DMS 273 treated with DMSO at 0.1 percent for 48 hours (cell line): ENCODE measurements at places on chromosomes 3 and 15.

DNA sequence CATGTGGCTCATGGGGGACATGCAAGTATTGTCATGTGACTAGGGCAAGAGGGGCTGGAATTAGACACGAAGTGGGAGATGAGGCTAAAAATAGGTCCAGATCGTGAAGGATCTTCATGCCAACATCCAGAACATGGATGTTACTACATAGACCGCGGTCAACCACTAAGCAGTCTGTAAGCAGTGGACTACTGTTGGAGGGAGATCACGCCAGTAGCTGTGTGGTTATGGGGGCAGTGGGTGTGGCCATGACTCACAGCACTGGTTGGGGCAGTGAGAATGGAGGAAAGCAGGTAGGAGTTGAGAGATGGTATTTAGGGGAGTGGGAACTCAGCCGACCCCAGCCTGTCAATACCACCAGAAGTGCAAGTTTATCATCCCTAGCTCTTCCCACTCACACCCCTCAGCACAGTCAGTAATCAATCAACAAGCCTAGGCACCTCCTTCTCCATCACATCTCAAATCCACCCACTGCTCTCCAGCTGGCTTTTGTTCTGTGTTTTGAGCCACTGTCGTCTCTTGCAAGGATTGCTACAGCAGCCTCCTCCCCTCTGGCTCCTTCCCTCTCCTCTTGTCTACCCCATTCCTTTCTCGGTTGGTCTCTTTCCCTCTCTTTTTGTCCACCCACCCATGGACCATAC lies 107.2 kb upstream of the ABHD17C start:
- DNase-seq = no peak

- no peak for DNase-seq
These were observed 406 bp upstream of the RASA2 start for GRCh38 chr3:141486496-141486745.

- DNase-seq = no peak
These were observed 50.8 kb upstream of the CTNNB1 start for GRCh38 chr3:41148478-41148877.

- DNase-seq = no peak
These were observed 27.2 kb upstream of the SLC41A3 start for GRCh38 chr3:126111126-126111551.

DNA sequence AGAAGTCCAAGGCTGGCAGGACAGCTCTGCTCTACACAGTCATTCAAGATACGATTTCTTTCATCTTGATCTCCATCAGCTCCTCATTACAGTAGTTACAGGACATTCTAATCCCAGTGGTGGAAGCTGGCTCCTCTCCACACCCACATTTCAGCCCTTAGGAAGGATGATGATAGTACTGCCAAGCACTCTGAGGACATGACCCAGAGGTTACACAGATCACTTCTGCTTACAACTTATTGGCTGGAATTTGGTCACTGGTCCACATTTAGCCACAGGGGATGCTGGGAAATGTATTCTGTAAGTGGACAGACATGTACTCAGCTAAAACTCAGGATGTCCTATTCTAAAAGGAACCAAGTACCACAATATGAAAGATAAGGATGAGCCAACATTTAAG lies 77.1 kb downstream of the IQCH start:
- DNase-seq = no peak

- DNase-seq = no peak
These were observed 309.0 kb upstream of the MDFIC2 start for GRCh38 chr3:70621451-70621850.

DNA sequence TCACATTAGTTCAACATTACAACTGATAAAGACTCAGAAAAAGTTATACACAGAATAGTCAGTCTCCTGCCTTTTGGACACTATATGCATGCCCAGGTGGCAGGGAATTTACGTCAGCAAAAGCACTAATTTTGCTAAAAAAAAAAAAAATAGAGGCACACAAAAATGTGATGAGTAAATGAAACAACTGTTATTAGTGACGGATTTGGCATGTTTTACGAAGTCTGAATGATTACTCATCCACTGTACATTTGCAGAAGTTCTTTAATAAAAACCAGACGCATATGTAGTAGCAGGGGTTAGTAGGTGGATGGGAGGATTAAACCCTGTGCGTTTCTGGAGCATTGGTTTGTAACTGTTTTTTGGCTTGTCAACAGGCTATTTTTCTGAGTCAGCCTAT lies 99.0 kb downstream of the MITF start:
- no peak for DNase-seq

GRCh38 chr3:139560411-139560810 lies 20.9 kb upstream of the RBP1 start:
- no peak for DNase-seq

DNA sequence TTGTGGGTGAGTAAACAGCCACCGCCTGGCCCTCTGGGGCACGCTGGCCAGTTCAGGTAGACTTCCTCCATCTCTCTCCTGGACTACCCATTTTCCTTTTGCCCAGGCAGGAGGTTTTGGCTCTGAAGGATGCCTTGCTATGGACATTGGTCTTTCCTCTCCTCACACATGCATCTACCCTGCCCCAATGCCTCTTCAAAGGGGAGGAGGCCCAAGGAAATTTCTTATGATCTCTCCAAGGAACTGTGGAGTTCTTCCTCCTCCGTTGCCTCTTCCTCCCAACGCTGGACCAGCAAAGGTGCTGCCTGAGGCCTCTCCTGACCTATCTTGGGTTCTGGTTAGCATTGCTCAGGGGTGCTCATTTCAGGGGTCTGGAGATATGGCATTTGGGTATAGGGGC lies 33.5 kb downstream of the POMGNT2 start:
- DNase-seq = no peak

DNA sequence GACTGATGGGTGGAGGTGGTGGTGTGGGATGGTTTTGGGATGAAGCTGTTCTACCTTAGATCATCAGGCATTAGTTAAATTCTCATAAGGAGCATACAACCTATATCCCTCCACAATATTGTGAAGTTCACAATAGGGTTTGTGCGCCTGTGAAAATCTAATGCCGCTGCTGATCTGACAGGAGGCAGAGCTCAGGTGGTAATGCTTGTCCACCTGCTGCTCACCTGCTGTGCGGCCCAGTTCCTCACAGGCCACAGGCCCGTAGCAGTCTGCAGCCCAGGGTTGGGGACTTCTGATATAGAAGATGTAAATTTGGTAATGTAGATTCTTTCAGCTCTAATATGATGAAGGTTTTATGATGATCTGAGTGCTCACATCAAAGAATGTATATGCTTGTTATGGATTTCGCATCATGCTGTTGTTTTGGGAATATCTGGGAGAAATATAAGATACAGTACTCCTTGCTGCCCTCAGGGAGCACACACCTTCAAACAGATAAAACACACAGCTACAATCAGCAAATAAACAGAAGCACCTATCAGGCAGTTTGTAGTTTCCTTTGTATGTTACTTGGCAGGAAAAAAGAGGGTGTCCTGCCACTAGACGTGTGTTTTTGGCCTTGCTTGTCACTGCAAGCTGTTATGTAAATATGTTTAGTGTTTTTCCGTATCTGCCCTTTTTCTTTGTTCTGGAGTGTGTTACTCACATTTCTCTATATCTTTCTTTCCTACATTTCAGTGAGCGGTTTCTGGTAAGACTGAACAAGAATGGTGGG lies 239.1 kb upstream of the MANF start:
- DNase-seq = no peak

DNA sequence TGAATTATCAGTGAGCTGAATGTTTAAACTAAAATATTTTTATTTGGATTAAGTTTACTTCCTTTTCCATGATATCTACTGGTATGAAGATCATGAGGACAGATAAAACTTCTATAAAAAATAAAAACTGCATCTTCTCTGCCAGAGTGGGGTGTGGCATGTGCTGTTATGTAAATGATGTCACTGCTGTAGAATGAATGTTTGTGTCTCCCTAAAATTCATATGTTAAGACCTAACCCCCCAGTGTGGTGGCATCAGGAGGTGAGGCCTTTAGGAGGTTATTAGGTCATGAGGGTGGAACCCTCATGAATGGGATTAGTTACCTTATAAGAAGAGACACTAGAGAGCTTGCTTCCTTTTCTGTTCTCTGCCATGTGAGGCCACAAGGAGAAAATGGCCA lies 178.7 kb upstream of the DPH6 start:
- DNase-seq = no peak

GRCh38 chr3:45106874-45107273 lies 39.3 kb downstream of the CDCP1 start:
- no peak for DNase-seq

DNA sequence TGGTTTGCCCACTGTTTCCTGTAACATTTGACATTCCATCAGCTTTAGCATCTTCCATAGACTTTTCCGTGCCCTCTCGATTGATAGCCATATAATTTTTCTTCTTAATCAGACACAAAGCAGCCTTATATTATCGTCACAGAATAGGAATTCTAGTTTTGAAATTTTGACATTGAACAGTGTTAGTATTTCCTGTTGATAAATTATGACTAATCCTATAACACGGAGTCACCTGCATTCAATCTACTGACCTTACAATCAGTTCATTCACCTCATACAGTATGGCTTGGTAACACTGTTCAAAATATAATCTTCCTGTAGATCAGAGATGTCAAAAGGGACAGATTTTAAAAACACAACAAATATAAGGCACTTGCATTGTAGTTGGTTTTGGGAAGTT lies 423.7 kb downstream of the C3orf38 start:
- DNase-seq = no peak

DNA sequence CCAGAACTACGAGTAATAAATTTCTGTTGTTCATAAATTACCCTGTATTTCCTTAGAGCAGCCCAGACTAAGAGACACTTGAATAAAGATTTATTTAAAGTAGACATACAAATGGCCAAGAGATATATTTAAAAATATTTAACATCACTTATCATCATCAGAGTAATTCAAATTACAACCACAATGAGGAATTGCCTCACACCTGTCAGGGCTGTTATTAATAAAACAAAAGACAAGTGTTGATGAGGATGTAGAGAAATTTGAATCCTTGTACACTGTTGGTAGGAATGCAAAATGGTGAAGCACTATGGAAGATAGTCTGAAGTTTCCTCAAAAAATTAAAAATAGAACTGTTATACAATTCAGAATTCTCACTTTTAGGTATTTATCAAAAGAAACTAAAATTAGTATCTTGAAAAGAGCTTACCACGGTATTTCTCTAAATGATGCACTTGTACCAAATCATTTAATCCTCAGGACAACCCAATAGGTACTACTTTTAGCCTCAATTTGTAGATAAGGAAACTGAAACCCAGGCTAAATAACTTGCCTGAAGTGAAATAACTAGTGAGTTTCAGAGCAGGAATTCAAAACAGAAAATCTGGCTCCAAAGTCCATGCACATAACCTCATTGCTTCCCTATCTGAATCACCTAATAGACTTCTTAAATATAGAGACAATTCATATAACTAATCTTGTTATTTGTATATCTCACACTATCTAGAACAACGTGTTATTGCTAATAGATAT lies 69.4 kb downstream of the ZBTB20 start:
- no peak for DNase-seq

DNA sequence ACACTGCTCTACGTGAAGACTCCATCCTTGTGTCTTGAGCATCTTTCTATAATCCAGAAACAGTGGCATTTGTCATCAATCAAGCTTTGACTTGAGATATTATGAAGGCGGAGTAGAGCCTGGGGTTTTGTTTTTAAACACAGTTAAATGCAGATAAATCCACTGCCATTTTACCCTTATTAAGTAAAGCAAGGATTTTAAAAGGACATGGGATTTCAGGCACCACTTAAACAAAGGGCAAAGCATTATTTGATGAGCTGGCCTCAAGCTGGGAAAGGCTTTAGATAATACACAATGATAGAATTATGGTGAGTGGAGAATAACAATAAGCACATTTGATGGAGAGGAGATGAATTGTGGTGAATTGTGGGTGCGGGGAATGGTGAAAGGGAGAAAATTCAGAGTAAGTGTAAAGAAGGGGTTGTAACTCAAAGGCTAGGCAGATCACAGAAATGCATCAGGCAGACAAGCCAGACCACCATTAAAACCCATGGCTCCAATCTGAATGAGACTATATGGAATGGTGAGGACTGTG lies 54.9 kb upstream of the GLCE start:
- no peak for DNase-seq

- no peak for DNase-seq
These were observed 27.4 kb upstream of the DNAAF4 start for GRCh38 chr15:55535436-55535835.

DNA sequence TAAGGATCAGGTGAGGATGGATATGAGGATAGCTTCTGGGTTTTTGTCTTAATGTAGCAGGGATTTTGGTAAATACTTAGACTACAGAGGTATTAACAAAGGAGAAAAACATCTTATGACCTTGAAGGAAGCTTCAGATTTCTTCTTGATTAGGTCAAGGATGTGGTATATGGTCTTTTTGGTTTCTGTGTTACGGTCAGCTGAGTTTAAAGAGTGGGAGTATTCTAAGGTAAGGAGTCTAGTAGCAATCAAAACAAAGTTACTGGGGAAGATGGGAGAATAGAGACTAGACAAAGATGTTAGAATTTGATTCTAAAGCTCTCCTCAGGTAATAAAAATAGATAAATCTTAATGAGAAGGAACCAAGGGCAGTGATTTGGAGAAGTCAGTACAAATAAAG lies 6.2 kb downstream of the HMG20A start:
- DNase-seq = no peak

DNA sequence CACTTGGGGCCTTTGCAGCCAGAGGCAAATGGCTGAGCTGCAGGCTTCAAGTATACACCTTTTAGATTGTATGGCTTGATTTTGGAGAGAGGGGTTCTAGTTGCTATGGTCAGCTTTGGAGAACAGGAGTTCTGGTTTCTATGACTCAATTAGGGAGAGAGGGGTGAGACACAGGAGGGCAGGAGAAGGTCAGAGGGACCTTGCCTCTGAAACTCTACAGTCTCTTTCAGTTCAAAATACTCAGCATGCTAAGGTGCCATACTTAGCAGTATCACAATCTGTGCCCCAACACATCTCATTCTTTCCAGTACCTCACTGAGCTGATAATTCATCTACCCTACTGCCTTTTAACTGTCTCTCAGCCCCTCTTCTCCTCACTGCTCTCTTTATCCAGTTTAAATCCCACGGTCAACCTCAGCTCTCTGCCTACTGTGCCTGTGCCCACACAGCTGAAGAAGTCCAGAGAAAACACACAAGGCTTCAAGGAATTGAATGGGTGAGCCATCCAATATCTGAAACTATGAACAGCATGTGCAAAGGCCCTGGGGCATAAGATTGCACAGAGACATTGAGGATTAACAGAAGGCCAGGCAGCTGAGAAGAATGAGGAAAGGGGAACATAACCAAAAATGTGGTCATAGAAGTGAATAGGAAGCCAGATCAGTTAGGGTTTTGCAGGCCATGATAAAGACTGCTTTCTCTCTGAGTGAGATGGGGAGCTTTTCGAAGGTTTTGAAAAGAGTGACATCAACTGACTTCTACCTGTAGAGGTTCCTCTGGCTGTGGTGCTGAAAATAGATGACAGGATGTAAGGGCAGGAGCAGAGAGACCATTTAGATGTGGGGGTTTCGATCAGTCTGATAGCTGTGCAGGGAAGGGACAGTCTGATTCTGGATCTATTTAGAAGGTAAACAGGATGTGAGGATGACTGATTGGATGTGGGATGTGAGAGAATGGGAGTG lies 54.5 kb upstream of the C3orf80 start:
- no peak for DNase-seq

- no peak for DNase-seq
These were observed 72.0 kb downstream of the CCNL1 start for GRCh38 chr3:157087780-157088600.
